ENCODE measurements at places on chromosomes 2 and 18. TPM values are rescaled to one million over a fixed set of nuclear protein-coding genes. Genes with fewer than 3 reads are reported as not detected.

The CYRIA gene
- 2.5 TPM for total RNA-seq

The PLCD4 gene
- total RNA-seq, result 2.2 TPM

The ZNF516 gene
- 23.1 TPM for total RNA-seq

The CARF gene
- 4.7 TPM for total RNA-seq

The AQP4 gene
- total RNA-seq, result not detected

The ITGB6 gene
- under 0.01 TPM for total RNA-seq

The DCDC2C gene
- not detected for total RNA-seq

The CCDC74B gene
- total RNA-seq, result 2.2 TPM

The MYO7B gene
- total RNA-seq, result 0.37 TPM

The CHRND gene
- total RNA-seq, result not detected

The CNGA3 gene
- total RNA-seq, result under 0.01 TPM

The RELCH gene
- total RNA-seq, result 22.8 TPM

The SLC8A1 gene
- total RNA-seq, result 2.6 TPM

The LINC00305 gene
- not detected for total RNA-seq

The FAP gene
- total RNA-seq, result 134 TPM

The RGPD5 gene
- 14.0 TPM for total RNA-seq

The YES1 gene
- total RNA-seq, result 81.9 TPM

The CTAGE1 gene
- not detected for total RNA-seq

The TEKT4 gene
- total RNA-seq, result not detected

The ORC2 gene
- 11.0 TPM for total RNA-seq

The KIF1A gene
- total RNA-seq, result not detected

The TMEM87B gene
- 25.7 TPM for total RNA-seq

The LHCGR gene
- not detected for total RNA-seq

The CD207 gene
- total RNA-seq, result not detected

The TMEM37 gene
- total RNA-seq, result 0.20 TPM

The SERPINB3 gene
- not detected for total RNA-seq

The TPGS2 gene
- 111 TPM for total RNA-seq

The CFAP53 gene
- 0.37 TPM for total RNA-seq

The NEU2 gene
- total RNA-seq, result not detected

The EGR4 gene
- not detected for total RNA-seq

The CHRNG gene
- not detected for total RNA-seq

The SATB2 gene
- 11.1 TPM for total RNA-seq

The IL36A gene
- not detected for total RNA-seq

The PROKR1 gene
- not detected for total RNA-seq

The SCN3A gene
- total RNA-seq, result not detected

The PDCD1 gene
- not detected for total RNA-seq

The CPO gene
- total RNA-seq, result under 0.01 TPM

The FIGN gene
- 1.1 TPM for total RNA-seq

The GALNT14 gene
- total RNA-seq, result 0.98 TPM

The CCBE1 gene
- 32.3 TPM for total RNA-seq

The IFT172 gene
- total RNA-seq, result 27.6 TPM
